Common myeloid progenitor, CD34-positive (primary cell): ENCODE measurements at places on chromosomes 6 and 20.

DNA sequence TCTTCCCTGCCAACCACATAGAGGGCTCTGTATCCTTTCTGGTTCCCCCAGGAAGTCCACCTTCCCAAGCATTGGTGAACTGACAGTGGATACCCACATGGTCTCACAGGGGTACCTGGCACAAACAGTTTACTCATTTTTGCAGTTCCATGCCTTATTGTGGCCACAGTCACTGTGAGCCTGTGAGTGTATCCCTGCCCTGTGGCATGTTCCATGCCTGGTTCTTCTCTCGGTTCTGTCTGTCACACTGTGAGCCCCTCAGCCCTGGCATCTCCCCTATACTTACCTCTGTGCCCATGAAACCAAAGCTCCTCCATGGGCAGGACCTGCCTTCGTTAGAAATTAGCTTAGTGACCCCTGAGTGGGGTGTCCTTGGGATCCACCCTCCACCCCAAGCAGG lies 107.8 kb downstream of the TOX2 start:
- DNase-seq: no peak

DNA sequence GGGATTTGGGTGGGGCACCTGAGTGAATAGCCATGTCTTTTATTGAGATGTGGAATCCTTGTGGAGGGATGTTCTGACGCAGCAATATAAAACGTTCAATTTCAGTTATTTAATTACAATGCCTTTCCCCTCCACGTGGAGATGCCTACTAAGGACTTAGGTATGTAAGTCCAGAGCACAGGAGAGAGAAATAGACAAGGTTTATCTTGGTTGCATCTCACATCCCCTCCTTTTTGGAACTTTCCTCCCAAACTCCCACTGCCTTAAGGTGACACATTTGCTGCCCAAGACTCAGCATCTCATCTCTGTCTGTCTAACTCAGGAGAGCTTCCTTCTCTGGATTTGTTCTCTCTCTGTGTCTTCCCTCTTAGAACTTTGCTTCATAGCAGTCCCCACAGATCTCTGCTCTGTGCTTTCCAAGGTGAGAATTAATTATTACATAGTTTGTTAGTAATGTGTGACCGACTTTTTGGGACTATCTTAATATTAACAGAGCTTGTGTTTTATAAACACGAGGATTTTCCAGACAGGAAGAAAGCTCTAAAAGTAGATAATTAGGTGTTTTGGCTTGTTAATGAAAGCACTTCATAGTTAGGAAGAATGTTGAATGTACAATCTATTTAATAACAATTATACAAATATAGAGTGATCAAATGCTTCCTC lies 52.6 kb downstream of the COL19A1 start:
- no peak for DNase-seq

DNA sequence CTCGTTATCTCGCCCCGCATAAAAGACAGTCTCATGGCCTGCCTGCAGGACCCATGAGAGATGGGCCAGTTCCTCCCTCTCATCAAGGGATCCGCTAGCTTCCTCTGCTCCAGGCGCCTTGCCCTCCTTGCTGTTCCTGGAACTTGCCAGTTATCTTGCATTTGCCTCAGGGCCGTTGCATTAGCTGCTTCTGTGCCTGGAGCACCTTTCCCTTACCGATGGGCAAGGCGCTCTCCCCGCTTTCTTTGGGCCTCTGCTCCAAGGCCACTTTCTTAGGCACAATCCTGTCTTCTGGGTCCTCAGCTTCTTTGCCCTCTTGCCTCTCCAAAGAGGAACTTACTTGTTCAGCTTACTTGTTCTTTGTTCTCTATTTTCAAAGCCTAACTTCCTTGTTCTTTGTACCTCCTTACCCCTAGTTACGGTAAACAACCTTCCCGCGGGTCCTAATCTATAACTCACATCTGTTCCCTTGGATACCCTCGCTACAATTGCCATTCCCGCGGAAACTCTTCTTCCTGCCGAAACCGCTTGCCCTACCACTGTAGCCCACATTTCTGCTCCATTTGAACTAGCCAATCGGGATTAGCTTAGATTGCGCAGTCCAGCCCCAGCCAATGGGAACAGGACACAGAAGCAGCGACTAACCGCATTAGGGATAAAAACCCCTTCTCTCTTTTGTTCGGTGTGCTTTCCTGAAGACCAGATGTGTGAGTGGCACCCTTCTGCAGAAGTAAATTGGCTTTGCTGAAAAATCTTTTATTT lies 887 bp upstream of the NSFL1C start:
- peak; percentile 100 for DNase-seq

- DNase-seq: peak; percentile 31
These were observed 39.7 kb downstream of the ANKEF1 start for GRCh38 chr20:10074513-10074912.

GRCh38 chr6:170243791-170244291 lies 47.0 kb downstream of the DLL1 start:
- DNase-seq: no peak

GRCh38 chr20:35306931-35307517 lies 14.8 kb upstream of the FAM83C start:
- DNase-seq: peak; percentile 65

DNA sequence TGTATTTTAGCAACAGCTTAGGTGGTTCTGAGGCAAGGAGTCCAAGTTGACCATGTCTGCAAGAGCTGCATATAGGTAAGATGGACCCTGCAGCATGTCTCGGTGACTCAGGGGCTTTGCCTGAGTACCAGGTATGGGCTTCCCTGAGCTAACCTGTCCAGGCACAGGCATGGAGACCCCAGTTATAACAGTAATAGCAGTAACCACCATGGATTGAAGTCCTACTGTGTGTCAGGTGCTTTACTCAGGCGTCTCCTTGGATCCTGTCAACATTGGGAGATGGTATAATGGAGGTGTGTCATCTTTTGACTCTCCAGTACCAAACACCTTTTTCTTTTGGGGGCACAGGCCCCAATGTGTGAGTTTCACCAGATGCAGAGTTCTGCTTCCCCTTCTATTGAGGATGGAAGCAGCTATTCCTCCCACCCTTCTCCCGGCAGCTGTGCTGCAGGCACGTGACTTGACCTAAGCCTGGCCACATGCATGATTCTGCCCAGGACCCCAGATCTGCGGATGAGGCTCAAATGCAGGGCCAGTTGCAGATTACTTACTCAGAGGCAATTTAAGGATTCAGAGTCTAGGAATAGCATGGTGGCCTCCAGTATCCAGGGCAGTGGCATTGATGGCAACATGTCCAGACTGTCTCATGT lies 13.8 kb downstream of the TREM1 start:
- no peak for DNase-seq

DNA sequence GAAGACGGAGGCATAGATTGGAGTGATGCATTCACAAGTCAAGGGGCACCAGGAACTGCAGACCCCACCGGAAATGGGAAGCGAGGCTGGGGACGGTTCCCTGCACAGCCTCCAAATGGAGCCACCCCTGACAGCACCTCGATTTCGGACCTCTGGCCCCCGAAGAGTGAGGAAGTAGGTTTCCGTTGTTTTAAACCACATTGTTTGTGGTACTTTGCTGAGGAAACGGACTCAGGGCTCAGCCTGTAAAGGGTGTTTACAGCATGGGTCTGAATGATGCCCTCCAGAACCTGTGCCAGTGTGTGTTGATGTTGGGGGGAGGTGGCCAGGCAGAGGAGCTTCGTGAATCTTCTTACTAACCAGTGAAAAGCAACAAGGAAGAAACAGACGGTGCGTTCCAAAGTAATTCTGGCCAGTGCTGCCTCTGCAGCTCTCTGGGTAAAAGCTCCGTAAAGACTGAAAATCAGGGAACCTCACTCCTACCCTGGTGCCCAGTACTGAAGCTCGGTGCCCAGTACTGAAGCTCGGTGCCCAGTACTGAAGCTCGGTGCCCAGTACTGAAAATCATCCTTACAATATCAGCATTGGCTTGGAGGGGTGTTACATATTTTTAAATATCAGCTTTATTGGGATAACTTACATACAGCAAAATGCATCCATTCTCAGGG lies 30.1 kb upstream of the CCR6 start:
- DNase-seq: no peak

DNA sequence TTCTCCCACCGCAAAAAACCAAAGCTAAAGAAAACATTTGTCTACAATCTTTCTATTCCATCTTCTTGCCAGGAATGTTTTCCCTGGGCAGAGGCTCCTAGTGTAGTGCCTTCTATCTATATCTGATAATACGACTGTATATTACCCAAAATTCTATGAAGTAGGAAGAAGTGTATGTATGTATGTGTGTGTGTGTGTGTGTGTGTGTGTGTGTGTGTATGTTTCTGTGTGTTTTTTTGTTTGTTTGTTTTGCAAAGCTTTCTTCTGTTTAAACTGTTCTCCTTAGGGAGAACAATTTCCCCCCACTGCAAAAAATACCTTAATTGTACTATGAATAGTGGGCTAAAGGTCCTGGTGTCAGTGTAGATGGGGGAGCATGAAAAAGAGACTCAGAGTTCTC lies 312.6 kb upstream of the CITED2 start:
- DNase-seq: no peak

DNA sequence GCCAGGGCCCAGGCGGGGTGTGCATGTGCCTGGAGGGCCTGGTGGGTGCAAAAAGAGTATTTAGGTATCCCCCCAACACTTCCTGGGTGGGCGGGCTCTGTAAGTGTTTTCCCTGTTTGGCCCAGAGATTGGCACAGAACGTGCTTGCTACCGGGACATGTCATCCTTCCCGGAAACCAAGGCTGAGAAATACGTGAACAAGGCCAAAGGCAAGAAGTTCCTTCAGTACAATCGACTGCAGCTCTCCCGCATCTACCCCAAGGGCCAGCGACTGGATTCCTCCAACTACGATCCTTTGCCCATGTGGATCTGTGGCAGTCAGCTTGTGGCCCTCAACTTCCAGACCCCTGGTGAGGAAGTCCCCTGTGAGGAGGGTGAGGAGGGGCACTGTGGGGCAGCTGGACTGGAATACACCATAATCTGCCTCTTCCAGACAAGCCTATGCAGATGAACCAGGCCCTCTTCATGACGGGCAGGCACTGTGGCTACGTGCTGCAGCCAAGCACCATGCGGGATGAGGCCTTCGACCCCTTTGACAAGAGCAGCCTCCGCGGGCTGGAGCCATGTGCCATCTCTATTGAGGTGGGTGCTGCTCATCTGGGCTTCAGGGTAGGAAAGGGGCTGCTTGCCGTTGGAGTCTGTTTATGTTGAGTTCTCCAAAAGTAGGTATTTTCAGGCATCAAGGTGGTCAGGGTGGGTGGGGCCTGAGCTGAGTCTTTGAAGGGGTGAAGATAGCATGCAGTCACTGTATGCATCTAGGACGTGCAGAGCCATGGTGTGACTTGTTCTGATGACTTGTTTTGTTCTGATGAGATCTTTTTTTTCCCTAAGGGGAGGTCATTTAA lies 35.2 kb downstream of the PLCG1 start:
- no peak for DNase-seq

GRCh38 chr6:169542491-169542890 lies 159.3 kb downstream of the WDR27 start:
- DNase-seq: no peak

DNA sequence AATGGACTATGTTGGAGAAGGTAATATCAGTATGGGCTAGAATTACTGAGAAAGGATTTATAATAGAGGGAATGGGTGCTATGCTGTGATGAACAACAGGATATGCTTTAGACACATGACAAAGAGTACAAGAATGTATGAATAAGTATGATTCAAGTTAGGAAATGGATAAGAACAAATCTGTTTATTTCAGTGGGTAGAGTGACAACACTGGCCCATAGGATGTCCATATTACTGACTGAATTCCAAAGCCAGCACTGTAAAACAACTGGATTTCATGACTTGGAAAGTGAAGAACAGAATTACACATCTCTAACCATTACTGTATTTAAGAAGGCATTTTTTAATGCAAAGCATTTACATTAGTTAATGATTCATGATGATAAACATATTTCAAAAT lies 35.9 kb downstream of the EPM2A start:
- no peak for DNase-seq

DNA sequence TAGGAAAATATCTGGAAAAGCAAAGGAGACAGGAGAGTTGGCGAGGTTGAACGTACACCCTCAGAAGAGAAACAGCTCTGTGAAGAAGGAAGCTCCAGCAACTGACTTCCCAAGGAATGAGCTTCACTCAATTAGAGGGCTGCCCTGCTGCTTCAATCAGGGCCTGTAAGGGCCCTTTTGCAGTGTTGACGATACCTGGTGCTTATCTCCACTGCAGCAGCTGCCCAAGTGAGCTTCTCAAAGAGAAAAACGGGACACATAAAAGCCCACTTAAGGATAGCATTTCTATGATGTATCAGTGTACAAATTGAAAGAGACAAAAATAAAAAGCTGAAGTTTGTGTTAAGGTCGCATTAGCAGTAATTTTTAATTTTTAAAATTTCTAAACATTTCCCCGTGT lies 16.4 kb downstream of the SEC63 start:
- DNase-seq: peak; percentile 24

- peak; percentile 88 for DNase-seq
These were observed 3.0 kb downstream of the E2F3 start for GRCh38 chr6:20404641-20405032.

GRCh38 chr6:15852289-15852688 lies 189.5 kb upstream of the DTNBP1 start:
- no peak for DNase-seq

DNA sequence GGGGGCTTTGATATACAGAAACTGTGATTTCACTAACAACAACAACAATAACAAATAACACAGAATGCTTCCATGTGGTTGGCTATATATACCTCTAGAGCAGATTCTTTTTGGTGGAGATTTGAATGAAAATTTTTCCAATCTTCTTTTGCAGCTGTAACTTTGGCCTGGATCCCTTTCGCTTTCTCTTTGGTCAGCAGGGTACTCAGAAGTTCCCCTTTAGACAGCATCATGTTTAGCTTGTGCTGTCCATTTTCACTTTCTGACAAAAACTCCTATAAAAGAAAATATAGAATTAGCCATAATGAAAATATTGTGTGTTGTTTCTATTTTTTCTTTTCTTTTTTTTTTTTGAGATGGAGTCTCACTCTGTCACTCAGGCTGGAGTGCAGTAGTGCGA lies 264.2 kb downstream of the SYNE1 start:
- DNase-seq: no peak

GRCh38 chr20:63468421-63468820 lies 4.0 kb downstream of the KCNQ2 start:
- no peak for DNase-seq

DNA sequence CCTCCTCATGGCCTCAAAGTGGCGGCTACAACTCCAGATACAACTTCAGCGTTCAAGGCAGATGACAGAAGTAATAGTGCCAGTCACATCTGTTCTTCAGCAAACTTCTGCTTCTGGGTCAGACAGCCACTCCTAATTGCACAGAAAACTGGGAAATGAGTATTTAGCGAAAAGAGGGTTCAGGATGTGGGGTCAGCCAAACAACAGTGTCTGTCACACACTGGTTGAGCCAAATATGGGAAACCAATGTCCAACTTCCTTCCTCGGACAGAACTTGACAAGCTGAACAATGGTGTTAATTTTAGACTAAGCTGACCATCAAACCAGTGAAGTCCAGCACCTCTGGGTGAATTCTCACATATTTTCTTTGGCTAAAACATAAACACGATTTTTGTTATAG lies 22.1 kb downstream of the NUDT3 start:
- no peak for DNase-seq

GRCh38 chr6:91106083-91106482 lies 519.2 kb upstream of the MAP3K7 start:
- DNase-seq: no peak
